ENCODE measurements at places on chromosomes 11 and 22.

- no peak for DNase-seq
These were observed at the start of gene FERMT3 for GRCh38 chr11:64206457-64207255. FERMT3 (plus strand) TSS chr11:64206721; CDS start chr11:64207365, 644 bp downstream.

DNA sequence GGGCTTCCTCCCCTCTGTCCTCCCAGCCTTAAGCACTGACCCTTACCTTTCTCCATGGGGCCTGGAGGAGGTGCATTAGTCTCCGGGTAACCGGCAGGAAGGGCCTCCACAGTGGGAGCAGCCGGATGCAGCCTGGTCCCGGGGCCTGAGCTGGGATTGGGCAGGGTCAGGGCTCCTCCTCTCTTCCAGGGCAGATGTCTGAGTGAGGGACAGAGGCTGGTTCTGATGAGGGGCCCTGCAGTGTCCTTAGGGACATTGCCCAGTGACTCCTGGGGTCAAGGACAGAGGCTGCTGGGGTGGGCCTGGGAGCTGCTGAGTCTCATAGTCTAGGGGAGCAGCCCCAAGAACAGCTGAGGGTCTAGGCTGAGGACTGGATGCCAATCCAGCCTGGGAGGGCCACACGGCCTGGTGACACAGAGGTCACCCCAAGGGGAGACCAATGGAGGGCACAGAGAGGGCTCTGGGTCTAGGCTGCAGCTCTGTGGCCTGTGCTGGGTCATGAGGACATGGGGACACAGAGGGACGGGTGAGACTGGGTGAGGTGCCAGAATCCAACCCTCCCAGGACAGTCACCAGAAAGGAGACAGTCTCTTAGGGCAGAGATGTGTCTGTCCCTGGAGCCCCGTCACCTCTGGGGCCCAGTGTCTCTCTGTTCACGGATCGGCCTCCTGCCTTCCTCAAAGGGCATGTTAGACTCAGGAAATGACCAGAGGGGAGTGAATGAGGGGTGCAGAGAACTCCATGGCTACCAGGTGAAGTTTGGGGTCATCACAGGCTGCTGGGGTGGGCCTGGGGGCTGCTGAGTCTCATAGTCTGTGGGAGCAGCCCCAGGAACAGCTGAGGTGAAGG is 6.5 kb downstream of the IGLL5 start:
- DNase-seq = no peak

DNA sequence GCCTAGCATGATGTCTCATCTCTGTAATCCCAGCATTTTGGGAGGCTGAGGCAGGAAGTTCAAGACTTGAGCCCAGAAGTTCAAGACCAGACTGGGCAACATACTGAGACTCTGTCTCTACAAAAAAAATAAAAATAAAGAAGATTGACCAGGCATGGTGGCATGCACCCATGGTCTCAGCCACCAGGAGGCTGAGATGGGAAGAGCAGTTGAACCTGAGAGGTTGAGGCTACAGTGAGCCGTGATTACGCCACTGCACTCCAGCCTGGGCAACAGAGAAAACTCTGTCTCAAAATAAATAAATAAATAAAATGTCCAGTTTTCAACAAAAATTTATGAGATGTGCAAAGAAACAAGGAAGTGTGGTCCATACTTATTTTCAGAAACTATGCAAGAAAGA is 28.3 kb downstream of the EFCAB6 start:
- DNase-seq = no peak

DNA sequence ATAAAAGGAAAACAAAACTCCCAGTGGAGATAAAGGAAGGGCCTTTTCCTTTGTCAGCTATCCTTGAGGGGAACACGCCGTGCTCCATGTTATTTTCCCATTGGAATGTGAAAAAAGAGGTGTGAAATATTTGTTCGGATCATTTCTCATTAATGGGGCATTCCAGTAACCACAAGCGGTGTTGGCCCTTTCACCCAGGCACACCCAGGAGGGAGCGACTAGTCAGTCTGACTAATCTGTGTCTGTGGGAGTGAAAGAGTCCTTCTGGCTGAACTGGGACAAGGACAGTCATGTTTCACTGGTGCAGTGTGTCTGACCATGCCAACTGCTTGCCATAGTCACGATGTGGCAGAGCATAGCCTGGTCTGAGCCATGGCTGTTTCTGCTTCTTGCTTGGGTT is 13.0 kb upstream of the MYEOV start:
- DNase-seq = peak; percentile 56

- no peak for DNase-seq
These were observed 2.5 kb downstream of the KCTD17 start for GRCh38 chr22:37054056-37054395.

GRCh38 chr11:67043572-67044349 is 12.9 kb upstream of the RHOD start:
- no peak for DNase-seq
